ENCODE measurements at places on chromosomes 6 and 20.

DNA sequence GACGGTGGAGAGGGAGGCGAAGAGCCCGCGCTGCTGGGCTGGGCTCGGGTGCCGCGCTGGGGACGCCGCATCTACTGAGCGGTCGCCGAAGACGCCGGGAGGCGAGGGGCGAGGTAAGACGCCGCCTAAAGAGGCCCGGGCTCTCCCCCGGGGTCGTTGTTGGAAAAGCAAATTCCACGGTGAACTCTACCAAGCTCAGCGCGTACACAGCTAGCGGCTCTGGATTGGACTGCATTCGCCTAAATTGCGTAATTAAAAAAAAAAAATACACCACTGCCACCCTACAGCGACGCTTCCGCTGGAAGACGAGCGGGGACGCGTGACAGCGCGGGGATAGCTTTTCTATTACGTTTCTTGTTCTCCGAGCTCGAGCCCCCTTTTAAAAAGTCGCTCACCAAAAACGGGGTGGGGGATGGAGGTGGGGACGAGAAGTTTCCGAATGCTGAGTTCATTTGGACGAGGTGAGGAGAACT lies 92.0 kb upstream of the PRDM1 start:
- DNase-seq, result peak; percentile 72

DNA sequence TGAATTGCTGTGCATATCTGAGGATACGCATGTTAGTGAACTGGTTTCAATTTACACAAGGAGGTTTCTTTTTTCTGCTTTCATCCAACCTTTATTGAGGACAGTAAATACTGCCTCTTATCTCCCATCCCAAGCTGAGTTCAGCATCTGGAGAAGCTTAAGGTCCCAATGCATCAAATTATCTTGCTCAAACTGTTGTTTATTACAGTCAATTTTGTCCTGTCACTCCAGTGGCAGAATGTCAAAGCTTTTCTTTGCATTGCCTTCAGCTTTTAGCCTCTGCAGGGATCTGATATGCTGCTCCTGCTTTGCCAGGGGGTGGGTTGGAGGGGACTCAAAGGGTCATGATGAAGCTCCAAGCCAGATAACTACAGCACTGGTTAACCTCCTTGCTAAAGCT lies 435.4 kb upstream of the SOX4 start:
- no peak for DNase-seq

DNA sequence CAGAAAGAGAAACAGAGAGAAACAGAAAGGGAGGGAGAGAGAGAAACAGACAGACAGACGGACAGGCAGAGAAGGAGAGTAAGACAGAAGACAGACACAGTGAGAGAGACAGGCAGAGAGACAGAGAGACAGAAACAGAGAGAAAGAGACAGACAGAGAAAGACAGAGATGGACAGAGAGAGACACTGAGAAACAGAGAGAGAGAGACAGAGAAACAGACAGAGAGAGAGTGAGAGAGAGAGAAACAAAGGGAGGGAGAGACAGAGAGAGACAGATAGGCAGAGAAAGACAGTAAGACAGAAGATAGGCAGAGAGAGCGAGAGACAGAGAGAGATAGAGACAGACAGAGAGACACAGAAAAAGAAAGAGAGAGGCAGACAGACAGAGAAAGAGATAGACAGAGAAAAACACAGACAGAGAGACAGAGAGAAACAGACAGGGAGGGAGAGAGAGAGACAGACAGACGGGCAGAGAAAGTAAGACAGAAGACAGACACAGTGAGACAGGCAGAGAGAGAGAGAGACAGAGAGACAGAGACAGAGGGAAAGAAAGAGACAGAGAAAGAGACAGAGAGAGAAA lies 753.4 kb upstream of the DEFB115 start:
- DNase-seq, result no peak

DNA sequence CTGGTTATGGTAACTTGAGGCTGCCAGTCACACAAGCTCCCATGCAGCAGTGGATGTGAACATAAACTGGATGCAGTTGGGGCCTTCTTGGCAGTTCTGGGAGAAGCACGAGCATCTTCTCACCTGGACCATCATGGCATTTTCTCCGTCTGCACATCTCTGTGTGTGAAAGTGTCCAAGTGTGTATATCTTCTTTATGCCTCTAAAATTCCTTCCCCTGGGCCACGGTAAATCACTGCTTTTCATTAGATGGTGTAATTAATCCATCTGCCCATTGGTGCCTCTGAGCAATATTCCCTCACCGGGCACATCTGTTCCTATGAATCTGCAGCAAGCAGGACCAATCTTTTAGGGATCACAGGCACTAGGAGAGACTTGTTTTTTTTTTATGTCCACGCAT lies 138.0 kb downstream of the MAP3K7 start:
- DNase-seq, result no peak

- DNase-seq, result no peak
These were observed 163.7 kb downstream of the DTNBP1 start for GRCh38 chr6:15499125-15499524.

DNA sequence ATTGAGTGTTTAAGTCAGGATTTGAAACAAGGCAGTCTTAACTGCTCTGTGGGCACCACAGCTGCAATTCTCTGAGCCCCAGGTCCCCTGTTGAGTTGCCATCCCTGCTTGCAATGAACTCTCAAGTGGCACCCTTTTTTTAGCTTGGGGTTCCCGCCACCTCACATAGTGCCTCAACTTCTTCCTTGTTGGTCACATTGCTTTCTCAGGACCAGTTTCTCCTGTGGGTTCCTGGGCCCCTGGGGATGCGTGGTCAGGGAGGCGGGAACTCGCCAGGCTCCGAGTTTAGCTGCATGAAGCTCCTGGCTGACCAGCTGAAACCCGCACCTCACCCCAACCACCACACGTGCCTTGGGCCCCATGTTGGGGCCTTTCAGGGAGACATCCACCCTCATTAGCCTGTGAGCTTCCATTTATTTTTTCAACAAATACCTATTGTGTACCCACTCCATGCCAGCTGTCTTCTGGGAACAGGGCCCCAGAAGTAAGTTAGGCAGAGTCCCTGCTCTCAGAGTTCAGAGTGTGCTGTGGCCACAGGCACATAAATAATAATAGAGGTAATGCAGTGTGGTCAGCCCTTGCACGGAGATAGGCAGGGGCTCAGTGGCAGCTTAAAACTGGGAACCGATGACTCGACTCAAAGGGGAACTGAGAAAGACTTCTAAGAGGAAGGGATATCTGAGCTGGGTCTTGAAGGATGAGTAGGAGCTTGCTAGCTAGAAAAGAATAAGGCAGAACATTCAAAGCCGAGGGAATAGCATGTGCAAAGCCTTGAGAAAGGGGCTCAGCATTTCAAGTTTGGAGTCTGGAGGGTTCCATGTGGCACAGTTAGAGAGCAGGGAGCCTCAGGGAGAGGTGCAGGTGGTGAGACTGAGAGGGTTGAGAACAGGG lies 33.9 kb upstream of the FAM83D start:
- DNase-seq, result no peak

DNA sequence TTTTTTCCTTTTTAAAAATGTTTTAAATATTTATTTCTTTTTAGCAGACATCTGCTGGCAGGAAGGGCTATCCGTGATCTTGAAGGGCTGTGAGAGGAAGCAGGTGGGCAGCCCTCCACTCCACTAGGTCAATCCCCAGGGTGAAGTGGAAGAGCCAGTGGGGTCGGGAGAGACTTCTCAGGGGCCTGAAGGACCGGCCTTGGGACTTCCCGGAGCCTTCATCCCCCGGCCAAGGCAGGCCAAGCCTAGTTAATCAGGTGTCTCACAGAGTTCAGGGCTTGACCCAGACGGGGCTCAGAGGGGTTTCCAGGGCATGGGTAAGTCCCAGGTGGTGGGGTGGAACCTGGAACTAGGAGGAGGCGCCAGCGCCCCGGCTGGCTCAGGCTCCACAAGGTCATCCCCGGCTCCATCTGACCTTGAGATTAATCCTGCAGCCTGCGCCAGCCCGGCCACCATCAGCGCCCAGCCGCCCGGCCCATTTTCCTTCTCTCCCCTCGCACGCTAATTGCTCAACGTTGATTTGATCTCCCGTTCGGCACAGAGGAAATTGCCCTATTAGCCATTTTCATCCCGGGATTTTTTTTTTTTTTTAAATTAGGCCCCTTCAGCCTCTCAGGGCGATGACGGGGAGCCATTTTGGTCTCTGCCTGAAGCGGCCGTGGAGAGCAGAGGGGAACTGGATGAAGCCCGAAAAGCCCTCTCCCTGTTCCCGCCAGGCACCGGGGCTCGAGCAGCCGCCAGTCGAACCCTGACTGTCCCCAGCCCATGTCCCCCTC lies 44.4 kb downstream of the MDFI start:
- peak; percentile 70 for DNase-seq

DNA sequence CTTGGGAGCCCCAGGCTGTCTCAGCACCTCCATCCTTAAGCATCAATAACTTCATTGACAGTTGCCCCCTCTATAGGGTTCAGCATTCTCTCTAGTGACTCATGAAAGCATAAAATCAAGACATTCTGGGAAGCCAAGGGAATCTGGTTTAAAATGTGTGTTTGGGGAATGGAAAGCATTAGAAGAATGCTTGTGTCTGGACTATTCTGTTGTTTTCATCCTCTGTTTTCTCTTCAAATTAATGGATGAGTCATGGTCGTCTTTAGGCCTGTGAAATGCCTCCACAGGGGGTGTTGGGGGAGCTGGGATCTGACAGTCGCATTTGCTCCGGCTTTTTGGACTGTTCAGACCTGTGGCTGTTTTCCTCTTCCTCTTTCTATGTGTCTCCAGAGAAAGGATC lies 279.7 kb downstream of the CDC5L start:
- DNase-seq, result no peak

DNA sequence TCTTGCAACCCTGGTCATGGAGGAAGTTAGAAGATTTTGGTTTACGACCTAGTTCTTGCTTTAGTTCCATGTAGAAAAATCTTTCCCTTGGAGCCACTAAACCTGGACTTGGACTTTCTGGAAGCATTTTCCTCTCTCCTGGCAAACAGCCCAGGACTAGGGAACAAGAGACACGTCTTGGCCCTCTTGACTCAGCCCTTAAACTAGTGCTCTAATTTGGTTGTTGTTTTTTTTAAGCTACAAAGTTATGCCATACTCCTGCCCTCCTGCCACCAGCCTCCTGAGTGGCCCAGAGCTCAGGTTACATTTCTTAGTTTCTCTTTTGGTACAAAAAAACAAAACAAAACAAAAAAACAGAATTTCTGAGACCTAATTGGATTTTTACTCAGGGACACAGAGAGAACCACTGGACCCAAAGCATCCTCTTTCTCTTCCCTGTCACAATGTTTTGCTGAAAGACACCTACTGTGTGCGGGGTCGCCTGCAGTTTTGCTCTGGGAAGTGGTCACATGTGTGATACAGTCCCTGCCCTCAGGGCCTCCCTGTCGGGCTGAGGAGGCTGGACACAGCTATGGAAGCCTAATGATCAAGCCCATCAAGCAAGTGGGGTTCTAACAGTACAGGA lies 32.3 kb upstream of the SCUBE3 start:
- DNase-seq, result no peak

GRCh38 chr20:11700831-11701230 lies 216.9 kb upstream of the BTBD3 start:
- DNase-seq, result no peak

- DNase-seq, result no peak
These were observed 459.7 kb upstream of the HTR1E start for GRCh38 chr6:86477500-86478148.

DNA sequence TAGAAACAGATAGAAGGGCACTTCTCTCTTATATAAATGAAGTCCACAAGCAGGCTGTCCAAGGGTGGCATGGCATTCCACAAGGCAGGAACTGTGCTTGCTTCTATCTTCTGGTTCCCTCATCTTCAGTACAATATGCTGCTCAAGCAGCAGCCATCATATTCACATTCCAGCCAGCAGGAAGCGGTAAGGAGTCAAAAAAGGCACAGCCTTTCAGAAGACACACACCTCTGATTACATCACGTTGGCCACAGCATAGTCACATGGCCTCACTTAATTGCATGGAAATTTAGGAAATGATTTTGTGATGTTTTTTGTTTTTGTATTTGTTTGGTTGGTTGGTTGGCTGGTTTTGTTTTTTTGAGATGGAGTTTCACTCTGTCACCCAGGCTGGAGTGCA lies 19.0 kb downstream of the REM1 start:
- no peak for DNase-seq

GRCh38 chr6:144725736-144726522 lies 440.8 kb downstream of the UTRN start:
- no peak for DNase-seq

- DNase-seq, result no peak
These were observed 87.9 kb downstream of the CD40 start for GRCh38 chr20:46206025-46206424.

- DNase-seq, result peak; percentile 55
These were observed 1.2 kb downstream of the GSTA5 start for GRCh38 chr6:52839124-52840055.

DNA sequence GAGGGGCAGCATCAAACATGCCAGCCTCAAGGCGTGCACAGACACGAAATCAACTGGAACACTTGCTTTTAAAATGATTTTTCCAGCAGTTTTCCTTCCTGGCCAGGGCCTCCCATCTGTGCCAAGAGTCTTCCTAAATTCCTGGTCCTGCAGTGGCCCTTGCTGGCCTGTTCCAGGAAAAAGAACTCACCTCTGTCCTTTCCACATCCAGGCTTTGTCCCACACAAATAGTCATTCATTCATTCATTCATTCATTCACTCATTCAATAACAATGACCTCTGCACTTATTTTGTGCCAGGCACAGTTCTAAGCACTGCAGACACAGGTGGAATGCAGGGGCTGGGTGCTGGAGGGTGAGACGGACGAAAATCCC lies 89.0 kb upstream of the CCDC167 start:
- DNase-seq, result no peak

DNA sequence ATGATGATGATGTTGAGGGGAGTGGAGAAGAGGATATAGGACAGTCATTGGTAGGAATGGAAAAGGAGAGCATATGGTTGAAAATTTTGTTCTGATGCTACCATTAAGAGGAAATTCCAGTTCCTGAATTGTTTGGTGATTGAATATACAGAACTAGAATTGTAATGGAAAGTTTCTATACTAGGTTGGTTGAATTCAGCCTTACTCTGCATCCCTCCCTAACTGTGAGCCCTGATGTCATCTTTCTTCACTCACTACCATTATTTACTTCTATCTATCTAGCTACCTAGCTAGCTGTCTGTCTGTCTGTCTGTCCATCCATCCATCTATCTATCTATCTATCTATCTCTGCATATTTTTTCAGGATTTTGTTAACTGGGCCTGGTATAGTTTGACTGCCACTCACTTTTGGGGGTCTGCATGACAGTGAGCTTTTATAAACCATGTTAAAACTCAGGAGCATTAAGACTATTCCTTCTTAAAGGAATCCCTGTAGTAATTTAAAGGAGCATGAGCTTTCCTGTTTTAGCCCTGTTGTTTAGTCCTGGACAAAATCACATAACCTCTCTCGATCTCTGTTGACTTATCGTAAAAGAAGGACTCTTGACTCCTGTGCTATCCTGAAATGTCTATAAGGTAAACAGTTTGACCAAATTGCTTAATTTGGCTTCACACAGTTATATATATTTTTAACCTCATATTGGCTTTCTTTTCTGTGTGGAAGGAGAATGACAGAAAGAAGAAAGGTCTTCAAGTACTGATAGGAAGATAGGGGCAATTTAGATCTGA lies 71.4 kb downstream of the AKAP7 start:
- no peak for DNase-seq
